ENCODE measurements at places on chromosomes 6 and 20.

DNA sequence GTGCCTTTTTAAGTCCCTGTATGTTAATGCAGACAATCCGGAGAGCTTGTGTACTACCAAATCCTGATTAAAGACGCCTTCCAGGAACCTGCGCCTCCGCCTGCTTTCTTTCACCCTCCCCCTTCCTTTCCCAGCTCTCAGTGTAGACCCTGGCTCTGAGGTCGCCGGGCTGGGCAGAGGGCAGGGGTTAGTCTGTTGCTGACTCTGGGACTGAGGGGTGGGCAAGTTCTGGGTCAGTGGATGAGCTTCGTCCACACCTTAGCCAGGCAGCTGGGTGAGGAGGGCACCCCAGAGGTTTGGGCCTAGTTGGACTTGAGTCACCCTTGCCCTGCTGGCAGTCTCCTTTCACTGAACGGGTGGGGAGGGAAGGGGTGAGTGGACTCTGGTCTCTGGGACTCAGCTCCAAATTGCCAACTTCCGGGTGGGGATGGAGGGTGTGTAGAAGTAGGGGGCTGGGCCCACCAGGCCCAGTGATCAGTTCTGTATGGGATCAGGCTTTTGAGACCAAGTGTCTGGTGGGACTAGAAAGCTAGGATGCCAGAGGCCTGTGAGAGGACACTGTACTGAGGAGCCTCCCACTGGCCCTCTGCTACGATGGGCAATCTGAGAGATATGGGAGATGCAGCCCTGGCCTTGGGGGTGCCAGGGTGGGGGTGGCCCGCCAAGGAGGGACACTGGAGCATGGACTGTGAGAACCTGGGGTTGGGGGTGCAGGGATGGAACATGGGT, 21.3 kb upstream of the SLC22A7 start:
- no peak for DNase-seq

GRCh38 chr6:135555550-135555949, 58.0 kb upstream of the AHI1 start:
- DNase-seq: no peak

DNA sequence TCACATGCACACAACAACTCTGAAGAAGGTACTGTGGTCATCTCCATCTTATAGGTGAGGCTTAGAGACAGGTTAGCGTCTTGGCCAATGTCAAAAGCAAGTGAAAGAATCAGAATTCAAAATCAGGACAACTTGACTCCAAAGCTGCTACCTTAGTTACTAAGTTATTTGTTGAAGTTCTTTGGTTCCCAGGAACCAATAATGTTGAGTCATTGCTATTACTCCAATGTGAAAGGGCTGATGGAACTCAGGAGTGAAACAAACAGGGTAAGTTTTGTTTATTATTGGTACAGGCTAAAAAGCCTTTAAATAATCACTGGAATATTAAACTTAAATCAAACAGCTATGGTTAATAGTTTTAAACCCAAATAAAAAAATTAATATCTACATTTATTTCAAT, 111.1 kb downstream of the PDSS2 start:
- no peak for DNase-seq

- no peak for DNase-seq
Observed at GRCh38 chr6:132464538-132465256, 48.2 kb downstream of the STX7 start.

DNA sequence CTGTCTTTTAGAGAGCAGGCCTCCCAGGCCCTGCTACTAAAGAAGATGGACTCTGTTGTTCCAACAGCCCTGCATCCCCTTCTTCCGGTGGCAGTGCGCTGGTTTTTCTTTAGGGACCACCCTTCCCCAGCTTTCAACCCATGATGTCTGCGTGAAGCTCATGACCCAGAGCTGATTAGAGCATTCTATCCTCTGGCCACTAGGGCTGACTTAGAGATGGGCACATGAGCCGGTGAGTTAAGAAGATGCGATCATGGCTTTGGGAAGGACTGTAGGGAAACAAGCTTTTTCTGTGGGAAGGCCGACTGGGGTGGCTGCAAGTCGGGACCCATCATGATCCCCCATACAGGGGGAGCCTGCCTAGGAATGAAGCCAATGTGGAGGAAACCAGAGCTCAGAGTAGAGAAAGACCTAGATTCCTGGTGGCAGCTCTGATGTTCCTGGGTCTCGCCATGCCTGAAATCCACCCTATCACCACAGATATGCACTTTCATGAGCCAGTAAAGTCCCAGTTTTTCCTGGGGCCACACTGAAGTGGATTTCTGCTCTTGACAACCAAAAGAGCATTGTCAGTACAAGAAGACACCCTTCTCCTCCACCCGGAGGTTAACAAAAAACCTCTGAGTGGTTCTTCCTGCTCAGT, 29.1 kb upstream of the STX16 start:
- no peak for DNase-seq

DNA sequence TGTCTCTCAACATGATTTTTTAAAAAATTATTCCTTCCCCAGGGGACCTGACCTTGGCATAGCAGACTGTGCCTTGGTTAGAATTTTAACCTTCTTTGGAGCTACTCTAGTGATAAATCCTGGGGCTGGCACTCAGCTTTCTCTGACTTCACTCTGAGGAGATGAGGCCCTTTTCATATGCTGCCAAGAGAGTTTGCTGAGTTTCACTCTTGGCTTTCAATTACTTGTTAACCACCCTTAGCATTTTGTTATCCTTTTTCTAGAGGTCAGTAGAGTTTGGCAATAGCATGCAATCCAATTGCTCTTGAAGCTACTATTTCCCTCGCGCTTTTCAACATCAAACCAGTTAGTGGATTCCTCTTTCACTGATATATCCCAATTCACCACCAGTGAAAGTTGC, 920.3 kb downstream of the EYS start:
- DNase-seq: no peak

DNA sequence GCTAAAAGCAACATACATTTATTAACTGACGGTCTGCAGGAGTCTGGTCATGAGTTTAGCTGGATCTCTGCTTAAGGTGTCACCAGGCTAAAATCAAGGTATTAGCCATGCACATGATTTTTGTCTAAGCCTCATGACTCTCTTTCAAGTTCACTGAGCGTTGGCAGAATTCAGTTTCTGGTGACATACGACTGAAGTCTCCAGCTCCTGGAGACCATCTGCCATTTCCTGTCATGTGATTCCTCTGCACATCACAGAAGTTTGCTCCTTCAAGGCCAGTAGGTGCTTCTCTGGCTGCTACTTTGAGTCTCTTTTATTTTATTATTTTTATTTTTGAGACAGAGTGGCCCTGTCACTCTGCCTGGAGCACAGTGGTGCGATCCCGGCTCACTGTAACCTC, 148.4 kb upstream of the EYA4 start:
- DNase-seq: no peak

- DNase-seq: no peak
Observed at GRCh38 chr20:46246559-46246958, 61.7 kb downstream of the CDH22 start.

DNA sequence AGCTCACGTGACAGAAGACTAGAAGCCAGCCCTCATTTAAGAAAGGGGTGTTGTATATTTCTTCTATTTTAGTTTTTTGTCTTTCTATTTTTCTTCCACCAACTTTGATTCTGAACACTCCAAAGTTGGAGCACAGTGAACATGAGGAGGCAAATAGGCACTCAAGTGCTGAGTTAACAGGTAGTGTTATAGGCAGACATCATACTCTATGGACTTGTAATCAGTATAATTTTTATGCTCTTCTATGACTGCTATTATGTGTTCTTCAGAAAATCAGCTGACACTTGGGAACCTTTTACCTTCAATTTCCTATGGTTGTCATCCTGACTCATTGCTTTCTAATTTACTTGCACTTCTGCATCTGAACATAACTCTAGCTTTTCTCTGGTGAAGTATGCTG, 396.3 kb upstream of the EYS start:
- DNase-seq: no peak

DNA sequence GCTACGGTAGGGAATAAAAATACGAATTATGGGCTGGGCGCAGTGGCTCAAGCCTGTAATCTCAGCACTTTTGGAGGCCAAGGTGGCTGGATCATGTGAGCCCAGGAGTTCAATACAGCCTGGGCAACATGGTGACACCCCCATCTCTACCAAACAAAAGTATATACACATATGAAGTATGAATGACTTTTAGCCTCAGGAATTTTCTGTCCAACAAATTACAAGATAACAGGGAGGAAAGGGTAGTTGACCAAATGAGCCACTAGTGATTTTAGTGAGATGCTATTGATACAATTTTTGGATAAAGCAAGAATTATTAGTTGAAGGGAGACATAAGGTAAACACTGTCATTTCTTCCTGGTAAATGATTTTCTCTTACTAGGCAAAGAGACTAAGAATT, 328.2 kb downstream of the SYNE1 start:
- no peak for DNase-seq

- DNase-seq: peak; percentile 57
Observed at GRCh38 chr6:45697605-45698004, 318.1 kb downstream of the CLIC5 start.

DNA sequence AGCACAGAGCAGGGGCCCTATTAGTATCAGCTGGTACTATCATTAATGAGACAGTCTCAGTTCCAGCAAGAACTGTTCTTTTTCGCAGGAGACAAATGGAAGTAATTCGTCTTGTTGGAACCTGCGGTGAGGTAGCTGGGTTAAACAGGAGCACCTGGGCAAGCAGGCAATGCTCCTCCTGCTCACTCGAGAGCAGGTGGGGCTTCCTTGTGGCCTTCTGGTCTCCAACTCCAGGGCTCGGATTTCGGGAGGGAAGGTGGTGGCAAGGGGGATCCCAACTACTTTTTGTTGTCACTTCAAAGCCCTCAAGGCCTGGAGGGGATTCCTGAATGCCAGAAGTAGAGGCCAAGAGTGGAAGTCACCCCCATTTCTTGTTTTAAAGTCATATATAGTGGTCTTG, 1.3 kb upstream of the SPEF1 start:
- DNase-seq: no peak

- DNase-seq: no peak
Observed at GRCh38 chr6:3336066-3336786, 77.5 kb downstream of the PSMG4 start.

- DNase-seq: no peak
Observed at GRCh38 chr20:59561614-59562277, 42.6 kb upstream of the PHACTR3 start.

DNA sequence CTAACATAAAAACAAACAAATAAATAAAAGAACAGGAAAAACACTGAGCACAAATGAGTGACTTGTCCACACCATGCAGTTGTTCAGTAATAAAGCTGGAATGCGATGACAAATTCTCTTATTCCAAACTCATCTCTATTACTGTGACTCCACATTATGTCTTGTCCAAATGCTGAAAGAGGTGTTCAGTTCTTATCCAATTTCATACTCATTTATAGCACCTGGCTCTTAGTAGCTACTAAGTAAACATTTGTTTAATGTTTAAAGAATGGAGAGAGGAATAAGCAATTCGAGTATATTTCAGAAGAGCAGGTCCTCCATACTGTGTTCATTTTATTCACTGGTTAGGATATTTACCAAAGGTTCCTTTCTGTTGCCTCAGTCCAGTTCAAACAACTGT, 439.0 kb upstream of the JAG1 start:
- no peak for DNase-seq

DNA sequence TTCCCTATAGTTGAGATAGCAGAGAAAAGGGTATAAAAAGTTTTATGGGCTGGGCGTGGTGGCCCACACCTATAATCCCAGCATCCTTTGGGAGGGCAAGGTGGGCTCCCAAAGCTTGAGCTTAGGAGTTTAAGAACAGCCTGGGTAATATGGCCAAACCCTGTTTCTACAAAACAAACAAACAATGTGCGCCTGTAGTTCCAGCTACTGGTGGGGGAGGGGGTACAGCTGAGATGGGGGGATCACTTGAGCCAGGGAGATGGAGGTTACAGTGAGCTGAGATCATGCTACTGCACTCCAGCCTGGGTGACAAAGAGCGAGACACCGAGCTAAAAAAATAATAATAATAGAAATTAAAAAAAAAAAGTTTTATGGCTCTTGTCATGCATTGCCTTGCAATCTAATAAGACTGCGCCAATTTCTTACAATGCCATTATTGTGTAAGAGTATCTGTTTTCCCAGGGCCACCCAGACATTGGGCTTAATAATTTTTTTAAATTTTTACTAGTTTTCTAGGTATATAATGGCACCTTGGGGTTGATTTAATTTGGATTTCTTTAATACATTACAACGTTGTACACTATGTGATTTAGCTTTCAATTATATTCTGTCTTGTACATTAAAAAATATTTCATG, 3.9 kb downstream of the ACSS2 start:
- no peak for DNase-seq

DNA sequence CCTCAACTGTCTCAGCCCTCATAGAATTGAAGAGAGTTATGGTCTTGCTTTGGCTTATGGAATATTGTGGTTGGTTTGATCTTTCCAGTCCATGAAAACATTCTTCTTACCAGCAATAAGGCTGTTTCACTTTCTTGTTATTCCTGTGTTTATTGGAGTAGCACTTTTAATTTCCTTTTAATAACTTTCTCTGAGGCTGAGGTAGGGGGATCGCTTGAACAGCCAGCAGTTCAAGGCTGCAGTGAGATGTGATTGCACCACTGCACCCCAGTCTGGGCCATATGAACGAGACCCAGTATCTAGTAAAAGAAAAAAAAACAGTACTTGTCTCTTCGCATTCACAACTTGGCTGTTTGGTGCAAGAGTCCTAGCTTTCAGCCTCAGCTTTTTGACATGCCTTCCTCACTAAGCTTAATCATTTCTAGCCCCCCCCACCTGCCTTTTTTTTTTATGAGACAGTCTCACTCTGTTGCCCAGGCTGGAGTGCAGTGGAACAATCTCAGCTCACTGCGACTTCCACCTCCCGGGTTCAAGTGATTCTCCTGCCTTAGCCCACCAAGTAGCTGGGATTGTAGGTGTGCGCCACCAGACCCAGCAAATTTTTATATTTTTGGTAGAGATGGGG, 70.5 kb downstream of the NCOA3 start:
- DNase-seq: no peak

- no peak for DNase-seq
Observed at GRCh38 chr20:59318201-59318790, 17.9 kb downstream of the EDN3 start.

DNA sequence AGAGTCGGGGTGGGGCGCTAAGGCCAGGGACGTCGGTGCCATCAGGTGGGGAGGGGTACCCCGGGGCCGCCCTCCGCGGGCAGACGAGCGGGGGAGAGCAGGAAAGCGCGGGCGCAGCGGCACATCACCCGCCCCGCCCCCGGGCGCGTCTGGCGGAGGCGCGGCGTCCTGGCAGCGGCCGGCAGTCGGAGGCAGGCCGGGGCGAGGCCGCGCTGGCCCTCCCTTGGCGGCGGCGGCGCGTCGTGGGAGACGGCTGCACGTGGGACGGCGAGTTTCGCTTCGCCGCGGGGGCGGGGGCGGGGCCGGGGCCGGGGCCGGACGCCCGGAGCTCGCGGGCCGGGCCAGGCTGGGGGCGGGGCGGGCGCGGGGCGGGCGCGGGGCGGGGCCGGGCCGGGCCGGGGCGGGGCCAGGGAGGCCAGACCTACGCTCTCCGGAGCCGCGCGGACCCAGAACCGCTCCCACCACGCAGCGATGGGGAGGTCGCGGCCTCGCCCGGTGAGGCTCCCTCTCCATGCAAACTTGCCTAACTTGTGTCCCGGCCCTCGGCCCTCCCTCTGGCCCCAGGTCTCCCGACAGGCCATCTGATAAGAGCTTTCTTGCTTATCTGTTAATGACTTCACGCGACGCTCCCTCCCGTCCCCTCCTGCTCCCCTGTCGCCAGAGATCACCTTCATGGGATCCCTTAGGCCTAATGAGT, 12.5 kb downstream of the ITPR3 start:
- peak; percentile 74 for DNase-seq

Data from retina (tissue), 1 donor.